Omental fat pad (tissue), 4 donors: ENCODE measurements at places on chromosomes 12 and 14. TPM values are rescaled to one million over a fixed set of nuclear protein-coding genes. Genes with fewer than 3 reads are reported as not detected.

Gene ARG2
- 13.9 TPM for total RNA-seq

Gene ACOT2
- total RNA-seq: 101 TPM

Gene ZNF219
- 35.9 TPM for total RNA-seq

Gene SIRT4
- total RNA-seq: 1.3 TPM

DNA sequence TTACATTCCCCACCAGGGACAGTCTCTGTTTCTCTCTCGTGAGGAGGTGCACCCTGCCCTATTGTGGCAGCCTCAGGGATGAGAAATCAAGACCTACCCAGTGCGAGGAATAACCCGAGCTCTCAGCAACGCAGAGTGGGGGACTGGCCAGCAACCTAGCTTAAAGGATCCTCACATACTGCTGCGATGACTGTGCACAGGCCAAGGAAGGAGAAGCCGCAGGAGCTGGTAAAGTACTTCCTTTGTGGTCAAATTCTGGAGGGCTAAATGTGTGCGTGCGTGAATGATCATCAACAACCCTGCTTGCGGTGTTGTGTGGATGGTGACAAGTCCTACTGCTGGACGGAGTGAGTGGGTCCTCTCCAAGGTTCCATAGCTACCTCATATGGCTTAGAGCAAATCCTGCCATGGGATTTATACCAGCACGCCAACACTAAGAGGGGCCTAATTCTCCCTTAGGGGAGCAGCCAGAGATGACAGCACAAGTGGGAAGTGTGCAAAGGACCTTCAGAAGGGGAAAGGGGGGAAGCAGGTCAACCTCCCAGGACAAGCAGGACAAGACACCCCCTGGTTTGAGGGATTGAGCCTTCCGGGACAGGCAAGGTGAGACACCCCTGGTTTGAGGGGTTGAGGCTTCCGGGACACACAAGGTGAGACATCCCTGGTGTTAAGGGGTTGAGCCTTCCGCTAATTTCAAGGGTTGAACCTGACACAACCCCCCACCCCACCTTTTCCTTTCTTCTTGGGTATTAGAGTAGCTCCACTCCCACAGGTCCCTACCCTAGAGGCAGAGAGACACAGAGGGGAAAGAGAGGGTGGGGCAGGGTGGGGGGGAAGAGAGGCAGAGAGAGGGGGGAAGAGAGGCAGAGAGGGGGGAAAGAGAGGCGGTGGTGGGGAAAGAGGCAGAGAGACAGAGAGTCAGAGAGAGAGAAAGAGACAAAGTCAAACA lies 58.8 kb upstream of the AP4S1 start:
- no peak for DNase-seq

GRCh38 chr12:52581066-52581465 lies 7.4 kb upstream of the KRT74 start:
- no peak for DNase-seq
